ENCODE measurements at places on chromosomes 13 and 19. TPM values are rescaled to one million over a fixed set of nuclear protein-coding genes. Genes with fewer than 3 reads are reported as not detected.

Gene LILRB5
- not detected for total RNA-seq

Gene FFAR3
- total RNA-seq, result not detected

Gene CCDC122
- total RNA-seq, result 9.1 TPM

Gene CYP2A6
- total RNA-seq, result not detected

Gene GZMM
- not detected for total RNA-seq

Gene ZBTB32
- total RNA-seq, result not detected

Gene RFPL4A
- total RNA-seq, result not detected

Gene TYROBP
- total RNA-seq, result not detected

Gene GYS1
- 23.4 TPM for total RNA-seq

Gene GRIN2D
- 0.25 TPM for total RNA-seq

Gene PALM
- total RNA-seq, result 3.5 TPM

Gene ZIK1
- total RNA-seq, result 4.7 TPM

Gene ASF1B
- total RNA-seq, result 24.0 TPM

Gene STOML3
- not detected for total RNA-seq

Gene ZNF626
- total RNA-seq, result 15.6 TPM

Gene KIR3DL2
- total RNA-seq, result not detected

Gene PRR22
- total RNA-seq, result 0.22 TPM

Gene CCDC70
- not detected for total RNA-seq

Gene ZNF296
- 0.22 TPM for total RNA-seq

Gene IFI30
- 2.3 TPM for total RNA-seq

Gene SOX21
- not detected for total RNA-seq

Gene ADM5
- total RNA-seq, result 0.66 TPM

Gene STXBP2
- total RNA-seq, result 6.2 TPM

Gene ONECUT3
- total RNA-seq, result not detected

Gene VSTM1
- total RNA-seq, result not detected

Gene DPF1
- 0.50 TPM for total RNA-seq

Gene SIRT2
- total RNA-seq, result 35.4 TPM

All from uterine smooth muscle cell (primary cell).